CD4-positive, alpha-beta T cell treated with Interleukin-6 for 4 hours (primary cell): ENCODE measurements at places on chromosomes 4 and X.

DNA sequence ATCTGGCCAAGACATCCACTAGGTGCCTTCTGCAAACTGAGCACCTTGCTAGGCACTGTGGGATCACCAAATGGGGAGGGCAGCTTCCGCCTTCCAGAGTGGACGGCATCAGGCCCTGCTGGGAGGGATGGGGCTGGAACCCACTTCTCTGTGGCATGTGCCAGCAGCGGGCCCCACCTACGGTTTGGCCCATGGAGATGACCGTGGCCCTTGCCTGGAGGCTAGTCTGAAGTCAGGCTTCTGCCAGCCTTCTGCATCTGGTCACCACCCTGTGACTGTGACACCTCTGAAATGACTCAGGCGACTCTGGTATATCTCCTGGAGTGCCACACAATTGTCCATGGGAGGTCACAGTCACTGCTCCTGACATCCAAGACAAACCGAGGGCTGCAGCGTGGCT, 7.2 kb downstream of the SSR4 start:
- no peak for DNase-seq

DNA sequence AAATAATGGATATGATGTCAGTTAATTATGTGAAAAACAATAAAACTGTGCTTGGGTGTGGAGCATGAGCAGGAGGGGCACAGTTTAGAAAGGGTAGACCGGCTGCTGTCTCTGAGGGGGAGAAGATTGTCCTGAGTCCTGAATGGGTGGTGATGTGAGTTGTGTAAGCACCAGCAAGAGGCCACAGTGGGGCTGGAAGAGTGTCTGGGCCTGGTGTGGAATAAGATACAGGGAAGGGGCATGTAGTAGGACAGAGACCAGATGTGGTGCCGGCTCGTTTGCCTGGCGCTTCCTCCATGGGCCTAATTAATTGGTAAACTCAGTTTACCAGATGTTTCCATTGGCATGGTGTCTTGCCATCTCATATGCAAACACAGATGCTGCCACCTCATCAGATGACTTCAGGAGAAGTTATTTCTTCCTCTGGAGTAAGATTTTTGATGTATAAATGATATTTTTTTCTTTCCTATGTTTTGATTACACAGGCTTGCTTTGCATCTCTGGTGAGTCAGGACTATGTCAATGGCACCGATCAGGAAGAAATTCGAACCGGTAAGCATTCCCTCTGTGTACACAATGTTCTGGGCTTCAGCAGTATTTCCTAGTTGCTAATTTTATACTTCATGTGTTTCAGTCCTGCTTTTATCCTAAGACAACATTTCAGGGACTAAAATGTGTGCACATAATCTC, 5.1 kb downstream of the MED28 start:
- DNase-seq, result no peak

DNA sequence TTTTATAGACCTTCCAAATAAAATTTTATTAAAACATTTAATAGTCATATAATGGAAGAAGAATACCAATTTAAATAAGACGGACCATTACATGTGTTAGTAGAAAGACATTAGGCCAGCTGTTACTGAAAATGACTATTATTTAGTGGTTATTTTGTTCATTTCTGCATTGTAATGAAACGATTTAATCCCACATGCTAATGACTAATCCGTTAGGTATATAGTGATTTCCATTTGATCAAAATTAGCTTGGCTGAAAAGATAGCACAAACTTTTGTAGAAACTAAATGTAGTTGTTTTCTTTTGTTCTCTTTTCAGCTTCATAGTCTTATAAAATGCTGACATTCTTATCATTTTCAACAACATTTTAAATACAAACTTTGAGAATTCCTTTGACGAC, 556.1 kb upstream of the TENM3 start:
- DNase-seq, result no peak

- DNase-seq, result no peak
These were observed 13.4 kb downstream of the PHKA2 start for GRCh38 chrX:18970465-18970864.

- DNase-seq, result no peak
These were observed 109.6 kb downstream of the PACRGL start for GRCh38 chr4:20809812-20810211.

DNA sequence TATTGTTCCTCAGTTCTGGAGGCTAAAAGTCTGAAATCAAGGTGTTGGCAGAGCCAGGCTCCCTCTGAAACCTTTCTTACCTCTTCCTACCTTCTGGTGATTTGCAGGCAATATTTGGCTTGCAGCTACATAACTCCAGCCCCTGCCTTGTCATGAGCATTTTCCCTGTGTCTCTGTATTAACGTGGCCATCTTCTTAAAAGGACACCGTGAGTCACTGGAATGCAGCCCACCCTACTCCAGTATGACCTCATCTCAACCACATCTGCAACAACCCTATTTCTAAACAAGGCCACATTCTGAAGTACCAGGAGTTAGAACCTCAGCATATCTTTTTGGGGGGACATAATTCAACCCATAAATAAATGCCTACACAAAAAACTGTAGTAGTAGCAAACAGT, 40.7 kb downstream of the FANCB start:
- no peak for DNase-seq
